NCI-H69 (cell line): ENCODE measurements at places on chromosomes 6 and 20.

DNA sequence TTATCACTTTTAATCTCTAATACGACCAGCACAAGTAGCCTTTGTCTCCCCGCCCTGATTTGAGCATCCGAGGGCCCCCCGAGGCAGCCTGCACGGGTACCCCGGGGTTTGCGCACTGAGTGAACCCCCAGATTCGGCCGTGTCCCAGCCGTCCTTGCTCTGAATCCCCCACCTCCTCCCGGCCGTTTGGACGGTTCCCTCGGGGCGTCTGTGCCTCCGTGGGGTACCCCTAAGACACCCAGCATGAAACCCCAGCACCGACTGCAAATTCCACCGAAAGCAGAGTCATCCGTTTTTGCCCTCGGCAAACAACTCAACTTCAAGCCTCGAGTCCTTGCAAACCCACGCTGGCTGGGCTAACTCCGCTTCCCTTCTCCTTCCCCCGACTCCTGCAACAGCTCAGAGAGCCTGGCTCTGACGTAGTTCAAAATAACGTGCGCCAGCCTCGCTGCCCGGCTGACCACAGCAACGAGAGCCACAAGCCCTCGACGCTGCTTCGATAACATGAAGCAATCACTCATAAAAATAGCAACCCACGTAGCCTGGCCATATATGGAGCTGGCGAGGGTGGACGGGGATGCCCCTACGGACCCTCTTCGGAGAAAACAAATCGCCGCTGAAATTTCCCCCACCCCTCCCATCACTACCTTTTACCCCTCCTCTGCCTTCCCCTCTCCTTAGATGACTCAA lies 764 bp upstream of the SNAP25 start:
- DNase-seq: peak; percentile 96

- peak; percentile 25 for DNase-seq
Measured at GRCh38 chr6:18293076-18293904, 29.0 kb upstream of the DEK start.

DNA sequence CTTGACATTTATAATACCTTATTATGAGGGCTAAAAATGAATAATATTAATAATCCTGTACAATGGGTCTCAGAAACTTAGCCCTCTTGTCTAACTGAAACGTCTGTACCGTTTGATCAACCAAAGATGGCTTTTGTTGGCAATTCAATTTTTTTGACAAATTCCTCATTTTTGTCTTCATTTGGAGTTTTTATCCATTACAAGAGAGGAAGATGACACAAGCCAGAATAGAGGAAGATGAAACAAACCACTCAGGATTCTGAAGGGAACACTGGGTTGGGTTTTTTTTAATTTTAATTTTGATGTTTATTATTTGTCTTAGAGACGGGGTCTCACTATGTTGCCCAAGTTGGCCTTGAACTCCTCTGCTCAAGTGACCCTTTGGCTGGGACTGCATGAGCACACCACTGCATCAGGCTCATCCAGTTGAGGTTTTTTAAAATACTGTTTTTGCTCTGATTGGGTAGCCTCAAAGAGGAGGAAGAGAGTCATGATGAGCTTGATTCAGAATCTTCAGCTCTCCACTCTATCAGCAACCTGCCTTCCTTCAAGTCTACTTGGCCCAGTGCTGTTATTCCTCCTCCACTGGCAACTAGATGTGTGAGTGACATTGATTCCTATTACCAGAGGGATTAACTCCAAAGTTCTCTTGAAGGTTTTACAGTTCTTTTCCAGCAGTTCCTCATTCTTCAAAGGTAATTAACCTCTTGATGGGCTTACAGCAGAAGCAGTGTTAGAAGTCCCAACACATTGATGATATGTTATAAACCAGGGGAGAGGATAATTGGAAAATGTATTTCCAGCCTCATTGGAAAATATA lies 71.3 kb downstream of the ATXN1 start:
- no peak for DNase-seq

DNA sequence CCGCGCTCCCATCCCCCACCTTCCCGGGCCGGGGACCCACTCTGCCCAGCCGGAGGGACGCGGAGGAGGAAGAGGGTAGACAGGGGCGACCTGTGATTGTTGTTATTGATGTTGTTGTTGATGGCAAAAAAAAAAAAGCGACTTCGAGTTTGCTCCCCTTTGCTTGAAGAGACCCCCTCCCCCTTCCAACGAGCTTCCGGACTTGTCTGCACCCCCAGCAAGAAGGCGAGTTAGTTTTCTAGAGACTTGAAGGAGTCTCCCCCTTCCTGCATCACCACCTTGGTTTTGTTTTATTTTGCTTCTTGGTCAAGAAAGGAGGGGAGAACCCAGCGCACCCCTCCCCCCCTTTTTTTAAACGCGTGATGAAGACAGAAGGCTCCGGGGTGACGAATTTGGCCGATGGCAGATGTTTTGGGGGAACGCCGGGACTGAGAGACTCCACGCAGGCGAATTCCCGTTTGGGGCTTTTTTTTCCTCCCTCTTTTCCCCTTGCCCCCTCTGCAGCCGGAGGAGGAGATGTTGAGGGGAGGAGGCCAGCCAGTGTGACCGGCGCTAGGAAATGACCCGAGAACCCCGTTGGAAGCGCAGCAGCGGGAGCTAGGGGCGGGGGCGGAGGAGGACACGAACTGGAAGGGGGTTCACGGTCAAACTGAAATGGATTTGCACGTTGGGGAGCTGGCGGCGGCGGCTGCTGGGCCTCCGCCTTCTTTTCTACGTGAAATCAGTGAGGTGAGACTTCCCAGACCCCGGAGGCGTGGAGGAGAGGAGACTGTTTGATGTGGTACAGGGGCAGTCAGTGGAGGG lies 2.8 kb downstream of the SOX4 start:
- peak; percentile 88 for DNase-seq

DNA sequence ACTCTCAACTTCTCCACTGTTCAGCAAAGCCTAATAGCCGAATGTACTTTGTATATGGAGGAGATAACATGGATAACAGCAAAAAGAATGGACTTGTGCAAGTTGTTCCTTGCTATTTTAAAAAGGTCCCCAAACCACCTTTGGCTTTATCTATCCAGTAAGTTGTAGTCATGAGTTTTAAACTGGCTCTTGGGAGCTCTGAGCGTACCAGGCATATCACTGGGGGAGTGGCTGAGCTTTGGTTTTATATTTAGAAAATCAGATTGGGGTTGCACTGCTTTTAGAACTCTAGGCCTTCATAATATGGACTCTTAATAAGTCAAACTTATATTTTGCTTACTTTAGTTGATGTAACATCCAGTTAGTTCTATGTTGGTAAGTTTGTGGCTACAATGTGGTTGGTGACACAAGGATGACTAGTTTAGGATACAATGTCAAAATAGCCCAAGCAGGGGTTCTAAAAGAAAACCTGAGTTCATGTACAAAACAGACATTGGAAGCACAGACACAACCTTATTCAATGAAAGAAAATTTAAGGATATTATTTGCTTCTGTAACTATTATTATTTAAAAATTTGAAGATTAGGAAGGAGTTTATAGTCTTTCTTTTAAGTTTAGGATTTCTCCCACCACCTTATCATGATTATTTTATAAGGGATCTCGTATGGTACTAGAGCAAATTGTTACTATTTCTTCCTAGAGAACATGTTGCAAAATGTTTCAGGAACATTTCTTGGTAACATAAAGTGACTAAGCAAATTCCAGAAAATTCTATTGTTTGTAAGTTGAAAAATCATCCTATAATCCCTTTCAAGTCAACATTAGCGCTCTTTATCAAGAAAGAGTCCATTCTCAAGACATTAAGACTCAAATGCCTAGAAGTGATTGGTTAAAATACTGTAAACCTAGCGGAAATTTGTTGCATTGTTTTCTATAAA lies 165.8 kb upstream of the SUPT3H start:
- no peak for DNase-seq

GRCh38 chr6:142716097-142716496 lies 228.9 kb downstream of the HIVEP2 start:
- peak; percentile 8 for DNase-seq

DNA sequence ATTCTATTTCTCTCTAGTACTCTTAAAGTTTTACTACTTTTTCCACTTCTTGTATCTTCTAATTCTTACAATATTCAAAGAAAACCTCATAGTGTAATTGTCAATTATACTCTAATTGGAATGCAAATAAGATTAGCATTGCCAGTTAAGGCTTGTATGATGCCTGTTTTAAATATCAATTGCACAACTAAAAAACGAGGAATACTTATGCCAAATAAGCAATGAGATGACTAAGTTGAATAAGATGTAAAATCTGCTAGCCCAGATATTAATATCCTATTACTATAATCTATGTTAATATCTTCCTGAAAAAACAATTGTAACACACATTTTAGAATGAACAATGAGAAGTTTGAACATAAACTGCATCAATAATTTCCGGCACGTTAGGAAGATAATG lies 13.3 kb upstream of the AKAP7 start:
- DNase-seq: no peak

DNA sequence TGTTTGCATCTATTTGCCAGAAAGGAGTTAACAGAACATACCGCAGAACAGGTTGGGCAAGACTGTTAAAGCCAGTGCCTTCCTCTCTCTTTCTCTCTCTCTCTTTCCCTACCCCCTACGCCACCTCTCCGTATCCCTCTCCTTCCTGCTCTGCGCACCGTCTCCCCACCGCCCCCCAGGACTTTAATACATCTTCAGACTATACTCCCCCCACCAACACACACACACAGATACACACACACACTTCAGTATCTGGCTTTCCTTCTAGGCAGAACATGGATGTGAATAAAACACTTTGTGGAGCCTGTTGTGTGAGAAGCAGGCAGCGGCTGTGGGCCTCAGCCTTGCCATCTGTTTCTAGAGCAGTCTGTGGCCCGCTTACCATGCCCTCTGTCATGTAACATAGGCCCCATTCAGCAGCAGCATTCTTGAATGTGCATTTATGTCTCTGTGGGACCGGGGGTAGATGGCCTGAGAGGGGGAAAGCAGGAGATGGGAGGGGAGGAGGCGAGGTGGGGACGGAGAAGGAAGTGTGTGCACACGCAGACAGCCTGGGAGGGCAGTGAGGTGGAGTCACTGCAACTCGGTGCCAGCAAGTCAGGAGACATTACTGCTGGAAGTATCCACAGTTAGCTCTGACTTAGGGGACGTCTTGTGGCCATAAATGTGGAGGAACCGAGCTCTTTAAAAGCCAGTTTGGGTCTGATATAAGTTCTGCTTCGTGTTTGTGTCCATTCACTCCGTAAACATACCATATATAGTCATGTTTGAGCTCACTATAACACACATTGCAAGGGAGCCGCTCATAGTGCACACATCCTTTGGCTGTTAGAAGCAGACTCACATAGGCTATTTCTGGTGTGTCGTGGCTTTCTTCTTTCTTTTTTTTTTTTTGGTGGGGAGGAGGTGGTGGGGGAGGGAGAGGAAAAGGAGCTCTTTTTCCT lies 38.4 kb downstream of the RREB1 start:
- peak; percentile 71 for DNase-seq

DNA sequence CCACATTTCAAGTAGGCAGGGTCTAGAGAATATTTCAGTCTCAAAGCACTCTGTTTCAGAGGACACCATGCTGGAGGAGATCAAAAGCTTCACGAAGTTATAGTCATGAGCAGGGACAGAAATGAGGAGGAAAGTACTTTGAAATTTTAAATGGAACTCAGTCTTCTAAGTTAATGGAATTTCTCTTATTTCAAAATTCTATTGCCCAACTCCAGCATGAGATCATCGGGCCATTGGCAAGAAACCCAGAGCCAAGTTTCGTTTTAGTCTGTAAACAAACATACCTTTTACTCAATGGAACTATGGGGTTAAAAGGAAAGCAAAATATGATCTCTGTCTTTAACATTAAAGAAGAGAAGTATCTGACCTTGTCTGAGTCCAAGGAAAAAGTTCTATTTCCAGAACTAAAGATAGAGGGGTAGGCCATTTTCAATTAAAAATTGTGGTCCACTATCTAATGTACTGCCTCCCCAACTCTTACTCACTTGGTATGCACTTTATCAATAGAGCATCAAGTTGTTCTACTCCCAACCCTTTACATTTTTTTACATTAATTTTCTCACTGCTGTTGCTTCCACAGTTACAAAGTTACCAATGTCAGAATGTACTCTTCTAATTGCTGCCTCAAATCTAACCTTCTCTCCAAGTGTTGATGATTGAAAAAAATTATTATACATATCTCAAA lies 235.3 kb upstream of the NRSN1 start:
- DNase-seq: no peak

- DNase-seq: peak; percentile 22
Measured at GRCh38 chr20:60224914-60225313, 266.7 kb downstream of the CDH26 start.

GRCh38 chr6:57307850-57308249 lies 9.6 kb upstream of the PRIM2 start:
- DNase-seq: no peak

DNA sequence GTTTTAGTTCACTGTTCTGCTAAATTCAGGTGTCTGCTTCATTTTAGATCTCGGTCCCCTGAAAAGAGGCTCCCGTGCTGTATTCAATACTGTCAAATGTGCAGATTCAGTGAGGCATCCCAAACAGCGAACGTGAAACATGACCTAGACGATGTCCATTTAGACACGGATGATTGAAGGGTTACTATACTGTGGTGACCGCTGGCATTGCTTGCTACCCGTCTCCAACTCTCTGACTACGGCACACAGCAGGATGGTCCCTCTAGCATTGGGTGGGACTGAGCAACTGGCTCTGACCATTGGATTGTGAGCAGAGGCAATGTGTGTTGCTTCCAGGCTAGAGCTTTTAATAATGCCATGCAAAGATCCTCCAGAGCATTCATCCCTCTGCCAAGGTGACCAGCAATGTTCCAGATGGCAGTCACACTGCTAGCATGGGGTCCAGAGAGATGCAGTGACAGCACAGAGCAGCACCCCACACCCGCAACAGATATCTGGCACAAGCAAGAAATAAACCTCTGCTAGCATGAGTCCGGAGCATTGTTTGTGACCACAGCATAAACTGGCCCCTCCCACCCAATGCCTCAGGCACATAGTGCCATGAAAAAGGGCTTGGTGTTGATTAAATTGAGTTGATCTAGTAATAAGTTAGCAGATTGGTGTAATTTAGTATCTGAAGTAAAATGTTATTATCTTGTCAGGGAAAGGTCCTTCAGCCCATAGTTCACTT lies 9.0 kb downstream of the METTL24 start:
- peak; percentile 46 for DNase-seq

- DNase-seq: no peak
Measured at GRCh38 chr20:47719211-47719610, 66.1 kb downstream of the SULF2 start.

- DNase-seq: no peak
Measured at GRCh38 chr6:164150232-164150631, 735.7 kb downstream of the QKI start.

GRCh38 chr6:142757852-142758628 lies 186.9 kb downstream of the HIVEP2 start:
- no peak for DNase-seq

DNA sequence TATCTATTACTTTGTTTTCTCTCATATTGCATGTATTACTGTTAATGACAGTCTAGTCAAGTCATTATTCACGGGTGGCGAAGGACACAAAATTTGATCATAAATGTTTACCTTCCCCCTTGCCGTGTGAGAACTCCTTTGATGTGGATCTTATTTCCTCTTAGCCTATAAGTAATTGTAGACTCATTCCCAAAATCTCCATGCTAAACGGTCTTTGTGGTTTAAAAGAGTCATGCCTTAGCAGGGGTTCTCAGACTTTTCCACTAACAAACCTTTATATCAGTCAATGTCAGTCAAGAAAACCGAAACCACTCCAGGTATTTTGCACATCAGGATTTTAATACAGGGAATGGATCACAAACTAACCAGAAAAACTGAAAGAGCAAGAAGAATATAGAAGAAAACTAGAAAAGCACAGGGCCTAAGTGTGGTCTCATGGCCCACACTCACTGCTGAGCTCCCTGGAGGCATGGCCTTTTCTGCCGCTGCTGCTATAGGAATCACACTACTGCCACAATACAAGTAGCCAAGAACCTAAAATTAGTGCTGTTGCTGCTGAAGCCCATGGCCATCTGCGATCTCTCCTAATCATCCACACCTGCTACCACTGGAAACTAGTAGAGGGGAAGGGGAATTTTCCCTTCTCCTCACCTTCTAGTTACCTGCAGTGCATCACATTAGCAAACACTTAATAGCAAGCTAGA lies 186.0 kb upstream of the POU3F2 start:
- DNase-seq: no peak
